ENCODE measurements at places on chromosomes 12 and 14.

GRCh38 chr12:124737772-124738635 is 125.7 kb downstream of the SCARB1 start:
- no peak for DNase-seq

GRCh38 chr14:91332171-91332985 is 85.2 kb downstream of the CCDC88C start:
- DNase-seq, result peak; percentile 36

GRCh38 chr14:90042496-90043252 is 19.1 kb upstream of the KCNK13 start:
- DNase-seq, result no peak

GRCh38 chr14:48325486-48325885 is 650.1 kb upstream of the MDGA2 start:
- no peak for DNase-seq

- DNase-seq, result no peak
Observed at GRCh38 chr12:11787933-11788849, 138.7 kb downstream of the ETV6 start.

DNA sequence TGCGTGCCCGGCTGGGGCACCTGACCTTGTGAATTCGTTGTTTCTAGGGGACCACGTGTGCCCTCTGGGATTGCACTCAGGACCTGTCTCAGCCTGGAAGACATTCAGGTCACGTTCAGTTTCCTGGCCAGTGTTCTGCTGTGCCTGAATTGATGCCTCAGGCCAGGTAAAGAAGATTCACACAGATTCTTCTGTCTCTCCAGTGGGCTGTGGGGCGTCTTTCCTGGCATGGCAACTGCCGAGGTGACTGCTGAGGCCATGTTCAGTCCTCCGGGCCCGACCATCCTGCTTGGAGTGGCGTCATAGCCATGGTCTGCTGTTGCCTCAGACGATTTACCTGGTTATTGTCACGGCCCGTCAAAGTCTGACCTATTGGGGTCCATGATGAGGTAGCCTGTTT is 13.5 kb downstream of the ZNF605 start:
- DNase-seq, result no peak

DNA sequence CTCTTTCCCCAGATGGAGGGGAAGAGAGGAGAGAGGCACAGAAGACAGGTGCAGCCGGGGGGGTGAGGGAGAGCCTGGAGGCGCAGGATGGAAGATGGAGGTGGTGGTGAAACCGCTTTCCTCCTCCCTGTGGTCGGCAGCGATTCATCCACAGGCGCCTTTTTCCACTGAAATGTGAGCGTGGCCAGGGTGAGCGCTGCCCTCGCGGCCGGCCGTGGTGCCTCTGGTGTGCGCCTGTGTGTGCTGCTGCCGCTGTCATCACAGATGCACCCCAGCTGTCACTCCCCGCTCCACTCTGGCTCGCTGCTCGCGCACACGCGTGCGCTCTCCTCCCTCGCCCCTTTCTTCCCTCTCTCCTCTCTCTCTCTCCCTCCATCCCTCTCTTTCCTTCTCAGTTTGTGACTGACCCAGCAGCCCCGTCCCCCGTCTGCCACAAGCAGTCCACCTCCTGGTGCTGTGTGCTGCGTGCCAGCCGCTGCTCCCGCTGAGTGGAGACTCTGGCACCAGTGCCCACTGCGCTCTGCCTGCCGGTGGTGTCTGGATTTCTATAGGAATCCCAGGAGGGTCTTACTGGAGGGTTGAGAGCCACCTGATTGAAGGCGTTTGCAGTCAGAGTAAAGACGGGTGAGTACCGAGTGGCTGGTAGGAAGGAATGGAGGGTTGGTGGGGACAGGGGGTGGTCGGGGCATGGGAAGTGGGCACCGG is at the start of gene LRTM2:
LRTM2 (plus strand) TSS at position 375 of the 705 bp plus-strand sequence. CDS start 7,584 bp downstream, outside the sequence.
- DNase-seq, result no peak

GRCh38 chr12:41772478-41772877 is 372.2 kb downstream of the GXYLT1 start:
- no peak for DNase-seq

DNA sequence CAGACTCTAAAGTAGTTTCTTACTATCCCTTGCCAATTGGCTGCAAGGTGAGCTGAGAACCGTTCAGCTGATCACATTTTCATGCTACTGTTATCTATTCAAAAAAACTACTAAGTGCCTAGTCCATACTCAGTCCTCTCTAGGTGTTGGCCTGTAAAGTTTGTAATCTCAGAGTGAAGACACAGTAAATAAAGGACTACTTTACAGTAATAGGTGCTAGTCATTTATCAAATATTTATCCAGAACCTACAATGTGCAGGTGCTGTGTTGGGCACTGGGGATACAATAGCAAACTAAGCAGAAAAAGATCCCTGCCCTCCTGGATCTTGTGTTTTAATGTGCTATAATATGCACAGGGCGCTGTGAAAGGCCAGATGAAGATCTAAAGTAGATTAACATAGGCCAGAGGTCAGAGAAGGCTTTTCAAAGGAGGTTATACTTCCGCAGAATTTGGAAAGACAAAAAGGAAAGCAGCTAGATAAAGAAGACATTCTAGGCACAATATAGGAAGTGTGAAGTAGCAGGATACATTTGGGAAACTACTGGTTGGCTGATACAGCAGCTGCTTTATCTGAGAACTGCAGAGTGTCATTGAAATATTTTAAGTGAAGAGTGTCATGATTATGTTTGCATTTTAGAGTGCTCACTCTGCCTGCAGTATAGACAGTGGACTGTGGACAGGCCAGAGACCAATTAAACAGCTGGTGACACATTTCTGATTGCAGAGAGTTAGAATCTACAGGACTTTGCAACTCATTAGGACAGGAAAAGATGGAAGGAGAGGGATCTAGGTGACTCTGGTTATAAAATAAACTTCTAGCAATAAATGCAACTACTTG is 8.0 kb upstream of the ACTR10 start:
- DNase-seq, result no peak

DNA sequence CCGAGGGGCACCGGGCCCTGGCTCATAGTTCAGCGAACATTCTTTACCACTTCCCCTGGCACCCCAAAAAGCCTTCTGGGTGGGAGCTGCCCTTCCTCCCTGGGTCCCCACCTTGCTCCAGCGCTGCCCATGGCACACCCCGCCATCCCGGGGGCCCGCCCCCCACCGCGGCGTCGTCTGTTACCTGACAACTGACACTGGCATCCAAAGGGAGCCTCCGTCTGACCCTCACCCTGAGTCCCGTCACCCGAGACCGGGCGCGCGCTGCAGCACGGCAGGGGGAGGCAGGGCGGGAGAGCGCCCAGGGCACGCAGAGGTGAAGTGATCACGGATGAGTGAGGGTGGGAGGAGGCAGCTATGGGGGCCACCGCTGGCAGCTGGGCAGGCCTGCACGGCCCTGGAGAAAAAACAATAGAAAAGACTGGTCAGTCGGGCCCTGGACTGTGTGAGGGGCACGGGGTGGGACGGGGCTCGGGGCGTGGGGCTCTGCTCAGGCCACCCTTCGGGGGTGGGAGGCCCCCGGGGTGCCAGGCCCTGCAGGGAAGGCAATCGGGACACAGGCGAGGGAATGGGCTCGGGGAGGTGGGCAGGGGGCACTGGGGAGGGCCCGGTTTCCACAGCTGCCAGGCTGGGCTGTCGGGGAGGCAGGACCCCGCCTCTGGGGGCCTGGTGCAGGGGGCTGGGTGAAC is 40.7 kb downstream of the BCL11B start:
- no peak for DNase-seq

- no peak for DNase-seq
Observed at GRCh38 chr14:70170976-70171375, 17.8 kb downstream of the SLC8A3 start.

GRCh38 chr12:50934981-50935807 is 17.1 kb upstream of the HIGD1C start:
- no peak for DNase-seq

- DNase-seq, result no peak
Observed at GRCh38 chr12:87253157-87253556, 776.0 kb downstream of the C12orf50 start.

GRCh38 chr12:120490833-120491512 is 4.9 kb upstream of the DYNLL1 start:
- DNase-seq, result peak; percentile 63

GRCh38 chr12:109444259-109444658 is 32.8 kb downstream of the KCTD10 start:
- no peak for DNase-seq

GRCh38 chr12:13199592-13199991 is 3.1 kb downstream of the EMP1 start:
- DNase-seq, result no peak

GRCh38 chr14:62031504-62031903 is 269.3 kb downstream of the SNAPC1 start:
- DNase-seq, result no peak

DNA sequence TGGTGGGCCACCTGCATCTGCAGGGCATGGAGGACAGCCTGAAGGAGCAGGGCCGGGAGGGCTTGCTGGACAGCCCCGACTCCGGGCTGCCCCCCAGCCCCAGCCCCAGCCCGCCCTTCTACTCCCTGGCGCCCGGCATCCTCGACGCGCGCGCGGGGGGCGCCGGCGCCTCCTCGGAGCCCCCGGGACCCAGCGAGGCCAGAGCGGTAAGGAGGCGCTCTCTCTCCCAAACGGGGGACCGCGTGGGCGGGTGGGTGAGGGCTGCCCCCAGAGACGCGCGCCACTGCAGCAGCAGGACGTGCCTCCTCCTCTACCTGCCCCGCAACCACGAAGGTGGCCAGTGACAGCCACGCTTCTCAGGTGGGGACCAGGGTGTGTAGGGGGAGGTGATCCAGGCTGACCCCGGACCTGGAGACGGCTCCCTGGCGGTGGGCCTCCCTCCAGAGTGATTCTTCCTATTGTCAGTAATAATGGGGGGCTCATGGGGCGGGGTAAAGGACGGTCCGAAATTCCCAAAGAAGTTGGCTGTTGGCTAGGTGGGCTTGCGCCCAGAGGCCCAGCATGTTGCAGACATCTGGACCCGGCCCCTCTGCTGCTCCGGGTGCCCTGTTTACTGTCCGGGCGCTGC is 652 bp downstream of the RFLNA start:
- no peak for DNase-seq

DNA sequence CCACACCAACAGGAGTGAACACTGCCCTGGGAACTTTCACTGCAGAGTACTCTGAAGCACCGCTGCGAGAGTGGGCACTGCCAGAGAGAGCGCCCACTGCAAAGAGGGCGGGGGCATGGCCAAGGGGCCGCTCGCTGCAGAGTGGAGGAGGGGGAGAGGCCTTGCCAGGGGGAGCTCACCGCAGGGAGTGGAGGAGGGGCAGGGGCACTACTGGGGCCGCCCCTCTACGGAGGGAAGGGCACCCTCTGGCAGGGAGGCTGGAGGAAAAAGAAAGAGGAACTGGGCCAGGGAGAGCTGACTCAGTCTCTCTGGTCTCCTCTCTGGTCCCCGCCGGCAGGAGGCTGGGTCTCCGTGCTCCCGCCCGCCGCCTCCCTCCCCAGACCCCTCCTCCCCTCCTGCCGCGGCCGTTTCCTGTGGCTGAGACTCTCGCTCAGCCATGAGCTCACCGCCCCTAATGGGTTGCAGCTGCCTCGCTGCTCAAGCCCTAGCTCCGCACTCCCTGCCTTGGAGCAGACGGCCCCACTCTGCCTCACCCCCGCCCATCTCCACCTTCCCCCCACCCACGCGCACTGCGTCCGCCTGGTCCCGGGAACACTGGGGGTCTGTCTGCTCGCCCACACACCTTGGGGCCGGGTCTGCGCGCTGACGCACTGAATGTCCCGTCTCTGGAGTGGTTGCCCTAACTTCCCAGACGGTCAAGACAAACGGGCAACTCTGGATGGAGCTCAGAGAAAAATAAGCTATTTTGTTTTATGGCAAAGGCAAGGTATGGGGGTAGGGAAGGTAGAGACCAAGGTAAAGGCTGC is 1.3 kb downstream of the ARHGEF40 start:
- peak; percentile 77 for DNase-seq

DNA sequence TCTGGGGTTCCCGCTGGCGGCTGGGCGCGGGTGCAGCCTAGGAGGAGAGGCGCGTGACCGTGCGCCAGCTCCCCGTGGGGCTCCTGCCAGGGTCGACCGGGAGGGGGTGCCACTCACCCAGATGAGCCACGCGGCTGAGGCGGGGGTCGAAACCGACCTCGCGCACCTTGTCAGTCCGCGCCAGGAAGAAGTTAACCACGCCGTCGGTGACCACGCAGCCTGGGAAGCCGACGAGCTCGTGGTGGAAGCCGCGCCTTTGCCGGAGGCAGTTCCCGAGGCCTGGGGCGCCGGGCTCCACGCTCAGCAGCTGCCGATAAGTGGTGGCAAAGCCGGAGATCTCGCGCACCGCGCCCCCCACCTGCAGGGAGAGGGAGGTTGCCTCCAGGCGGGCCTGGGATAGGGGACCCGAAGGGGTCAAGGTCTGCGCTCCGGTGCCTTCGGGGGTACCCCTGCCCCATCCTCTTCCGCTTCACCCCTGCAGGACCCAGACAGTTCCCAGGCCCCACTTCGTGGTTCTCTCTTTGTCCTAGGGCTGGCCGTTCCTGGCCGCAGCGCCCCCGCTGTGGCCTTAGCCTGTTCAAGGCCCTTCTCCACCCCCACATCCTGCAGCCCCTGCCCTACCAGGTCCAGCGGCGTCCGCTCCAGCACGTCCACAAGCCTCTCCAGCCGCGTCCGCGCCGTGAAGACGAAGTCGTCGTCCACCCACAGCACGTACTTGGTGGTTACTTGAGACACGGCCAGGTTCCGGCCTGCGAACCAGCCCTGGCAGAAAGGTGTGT is 5.3 kb downstream of the B4GALNT1 start:
- DNase-seq, result peak; percentile 15

- no peak for DNase-seq
Observed at GRCh38 chr14:96559571-96559970, 57.4 kb downstream of the PAPOLA start.

- peak; percentile 54 for DNase-seq
Observed at GRCh38 chr14:28756884-28757570, 9.6 kb upstream of the FOXG1 start.

- DNase-seq, result no peak
Observed at GRCh38 chr12:64600164-64600561, 10.1 kb upstream of the RASSF3 start.

- no peak for DNase-seq
Observed at GRCh38 chr12:24852420-24852819, 96.5 kb downstream of the BCAT1 start.

DNA sequence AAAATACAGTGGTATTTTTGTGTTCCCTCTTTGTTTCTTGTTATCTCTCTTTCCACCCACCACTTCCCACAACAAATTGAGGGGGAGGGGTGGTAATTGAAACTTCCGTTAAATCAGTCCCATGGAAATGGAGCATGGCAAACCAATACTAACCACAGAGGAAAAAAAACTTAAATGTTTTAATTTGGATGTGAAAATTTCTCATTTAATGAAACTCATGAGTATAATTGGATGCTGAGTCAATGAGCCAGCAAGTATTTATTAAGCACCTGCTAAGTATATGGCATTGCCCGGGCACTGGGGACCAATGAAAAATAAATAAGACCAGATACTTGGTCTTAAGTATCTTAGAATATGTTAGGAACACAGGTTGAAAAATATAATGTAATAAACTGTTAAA is 147.5 kb downstream of the KCNH5 start:
- DNase-seq, result no peak

Measured in testis (tissue), 5 donors.